ENCODE measurements at places on chromosomes 1 and 21.

DNA sequence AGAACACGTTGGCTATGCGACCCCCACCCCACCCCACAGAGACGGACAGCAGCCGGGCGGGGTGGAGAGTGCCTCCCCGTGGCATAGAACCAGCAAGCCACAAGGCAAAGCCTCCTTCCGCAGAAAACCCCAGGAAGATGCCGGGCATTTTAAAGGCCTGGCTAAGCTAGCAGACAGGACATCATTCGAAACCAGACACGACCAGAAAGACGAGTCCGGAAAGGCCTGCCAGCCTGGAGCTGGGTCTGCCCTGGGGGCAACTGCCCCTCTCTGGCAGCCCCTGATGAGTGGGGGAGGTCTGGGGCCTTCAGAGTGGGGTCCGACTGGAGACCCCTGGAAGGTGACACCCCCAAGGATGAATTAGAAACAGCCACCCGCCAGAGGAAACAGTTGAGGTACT lies 8.5 kb downstream of the FTCD start:
- DNase-seq = no peak

GRCh38 chr1:177413982-177414596 lies 243.3 kb downstream of the BRINP2 start:
- DNase-seq = no peak

GRCh38 chr1:179870870-179871269 lies 6.7 kb downstream of the TOR1AIP2 start:
- no peak for DNase-seq

DNA sequence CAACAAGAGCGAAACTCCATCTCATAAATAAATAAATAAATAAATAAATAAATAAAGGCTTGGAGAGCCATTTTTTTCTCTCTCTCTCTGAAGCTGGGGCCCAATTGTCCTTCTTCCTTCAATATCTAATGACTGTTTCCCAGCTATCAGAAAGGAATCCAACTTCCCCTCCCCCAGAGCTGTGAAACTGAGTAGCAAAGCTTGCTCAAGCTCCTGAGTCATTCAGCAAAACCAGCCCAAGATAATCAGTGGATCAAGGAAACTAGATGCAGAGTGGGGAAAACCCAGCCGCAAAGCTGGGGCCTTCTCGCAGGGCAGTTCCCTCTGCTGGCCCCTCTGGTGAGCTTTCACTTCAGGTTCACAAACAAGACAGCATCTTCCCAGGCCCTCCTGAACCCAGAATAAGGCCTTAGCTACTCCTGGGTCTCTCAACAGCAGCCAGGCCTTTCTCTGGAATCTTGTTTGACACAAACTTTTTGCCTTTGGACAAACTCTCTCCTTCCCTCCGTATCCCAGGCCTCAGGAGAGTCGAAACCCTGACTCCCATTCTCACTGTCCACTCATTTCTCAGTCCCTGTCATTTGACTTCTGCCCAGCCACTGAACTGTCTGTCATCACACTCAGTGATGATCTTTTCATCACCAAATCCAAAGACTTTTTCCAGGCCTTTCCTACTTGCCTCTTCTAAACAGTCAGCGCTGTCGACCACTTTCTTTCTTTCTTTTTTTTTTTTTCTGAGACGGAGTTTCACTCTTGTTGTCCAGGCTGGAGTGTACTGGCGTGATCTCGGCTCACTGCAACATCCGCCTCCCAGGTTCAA lies 18.0 kb upstream of the PTP4A2 start:
- DNase-seq = peak; percentile 96

DNA sequence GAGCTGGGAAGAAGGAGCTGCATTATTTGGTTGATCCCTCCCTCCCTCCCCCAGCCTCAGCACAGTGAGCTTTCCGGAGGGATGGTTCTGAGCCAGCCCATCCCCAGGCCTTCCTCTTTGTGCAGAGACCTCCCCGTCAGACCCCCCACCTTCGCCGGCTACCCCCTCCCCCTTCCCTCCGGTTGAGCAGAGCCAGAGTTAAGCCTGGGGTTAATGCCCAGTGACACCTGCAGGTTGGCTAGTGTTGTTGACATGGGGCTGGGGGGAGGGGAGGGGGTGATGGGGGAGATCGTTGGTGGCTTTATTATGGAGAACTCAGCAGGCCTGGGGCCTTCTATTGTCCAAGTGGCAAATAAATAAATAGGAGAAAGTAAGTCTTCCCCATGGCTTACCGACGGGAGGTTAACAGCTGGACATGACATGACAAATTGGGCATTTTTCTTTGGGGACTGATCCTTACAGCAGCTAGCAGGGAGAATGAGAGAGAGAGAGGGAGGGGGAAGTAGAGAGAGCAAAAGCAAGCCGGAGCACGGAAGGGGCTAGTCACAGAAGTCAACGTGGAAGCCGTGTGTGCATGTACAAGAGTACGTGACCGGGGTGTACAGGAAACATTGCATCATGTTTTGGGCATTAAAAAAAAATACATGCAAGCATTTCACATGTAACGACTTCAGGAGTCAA lies 131.1 kb downstream of the TMEM53 start:
- peak; percentile 56 for DNase-seq

GRCh38 chr1:187689129-187689528 lies 860.4 kb downstream of the PLA2G4A start:
- no peak for DNase-seq

DNA sequence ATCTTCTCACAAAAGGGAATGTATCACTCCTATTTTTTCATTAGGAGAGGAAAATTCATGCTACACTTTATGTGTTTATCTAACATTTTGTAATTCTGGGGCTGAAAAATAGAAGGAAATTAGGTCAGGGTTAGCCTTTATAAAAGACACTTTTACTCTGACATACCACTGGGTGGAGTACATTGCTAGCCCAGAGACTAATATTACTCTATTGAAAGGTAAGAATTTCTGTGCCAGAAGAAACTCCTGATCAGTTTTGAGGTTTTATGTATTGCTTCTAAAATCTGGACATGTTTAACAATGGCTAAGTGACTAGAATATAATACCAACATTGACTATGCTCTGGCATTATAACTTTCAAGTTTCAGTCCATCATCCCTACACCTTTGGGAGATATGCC lies 724.6 kb downstream of the USP25 start:
- DNase-seq = peak; percentile 8

DNA sequence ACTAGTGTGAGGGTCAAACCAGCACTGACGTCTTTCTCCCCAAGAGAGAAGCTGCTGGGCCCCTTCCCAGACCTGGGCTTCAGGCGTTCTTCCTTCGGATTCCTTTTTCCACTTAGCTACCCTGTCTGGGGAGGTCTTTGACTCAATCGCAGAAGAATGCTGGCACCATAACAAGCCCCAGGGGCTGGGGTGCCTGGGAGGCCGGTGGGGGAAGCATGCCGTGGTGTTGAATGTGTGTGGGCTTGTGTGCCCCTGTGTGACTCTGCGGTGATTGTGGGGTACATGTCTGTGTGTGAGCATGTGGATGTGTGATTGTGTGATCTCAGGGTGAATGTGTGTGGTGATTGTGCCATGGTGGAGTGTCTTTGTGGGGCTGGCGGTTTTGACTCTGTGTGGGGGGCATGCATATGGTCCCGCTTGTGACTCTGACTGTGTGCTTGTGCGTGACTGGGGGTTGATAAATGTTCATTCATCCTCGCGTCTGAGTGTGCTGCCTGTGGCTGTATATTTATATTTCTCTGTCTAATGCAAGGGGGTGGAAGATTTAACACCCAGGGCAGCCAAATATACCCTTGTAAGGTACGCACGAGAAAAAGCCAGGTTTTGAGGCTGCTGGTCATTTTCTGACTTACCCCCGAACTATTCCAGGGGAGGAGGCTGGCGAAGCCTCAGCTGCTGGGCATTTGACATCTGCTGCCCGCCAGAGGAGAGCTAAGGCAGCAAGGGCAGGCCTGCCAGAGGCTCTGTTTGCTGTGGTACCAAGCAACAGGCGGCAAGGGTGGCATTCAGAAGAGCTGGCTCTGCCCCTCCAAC lies 1.1 kb upstream of the SYNC start:
- DNase-seq = no peak

DNA sequence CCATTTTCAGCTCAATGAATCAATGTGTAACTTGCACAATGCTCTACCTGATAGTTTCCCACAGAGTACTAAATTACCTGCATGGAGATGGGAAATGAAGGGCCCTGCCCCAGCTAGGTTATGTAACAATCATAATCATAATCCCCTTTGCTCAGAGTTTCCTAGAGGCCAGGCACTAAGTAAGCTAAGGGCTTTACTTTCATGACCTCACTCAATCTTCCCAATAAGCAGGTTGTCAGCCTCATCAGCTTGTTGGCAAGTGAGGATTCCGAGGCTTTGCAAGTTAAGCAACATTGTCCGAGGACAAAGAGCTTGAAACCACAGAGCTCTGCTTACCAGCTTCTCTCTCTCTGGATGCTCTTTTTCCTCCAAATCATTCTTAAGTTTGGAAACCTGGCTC lies 64.1 kb upstream of the NTPCR start:
- DNase-seq = no peak

GRCh38 chr1:44677201-44677766 lies 2.8 kb downstream of the ARMH1 start:
- peak; percentile 78 for DNase-seq

DNA sequence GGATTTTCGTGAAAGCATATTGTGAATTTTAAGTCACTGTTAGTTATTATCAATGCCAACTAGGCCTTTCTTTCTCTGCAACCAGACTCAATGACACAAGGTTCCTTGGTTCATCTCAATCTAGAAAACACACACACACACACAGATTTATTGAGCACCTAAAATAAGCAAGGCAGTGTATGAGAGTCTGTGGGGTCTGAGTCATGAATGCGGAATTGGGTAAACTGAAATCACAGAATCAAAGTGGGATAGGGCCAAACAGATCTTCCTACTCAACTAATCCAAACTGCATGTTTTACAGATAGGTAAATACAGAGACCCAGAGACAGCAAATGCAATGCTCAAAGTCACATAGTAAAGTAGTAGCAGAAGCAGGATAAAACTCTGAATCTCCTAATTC lies 48.5 kb upstream of the NRDC start:
- no peak for DNase-seq

DNA sequence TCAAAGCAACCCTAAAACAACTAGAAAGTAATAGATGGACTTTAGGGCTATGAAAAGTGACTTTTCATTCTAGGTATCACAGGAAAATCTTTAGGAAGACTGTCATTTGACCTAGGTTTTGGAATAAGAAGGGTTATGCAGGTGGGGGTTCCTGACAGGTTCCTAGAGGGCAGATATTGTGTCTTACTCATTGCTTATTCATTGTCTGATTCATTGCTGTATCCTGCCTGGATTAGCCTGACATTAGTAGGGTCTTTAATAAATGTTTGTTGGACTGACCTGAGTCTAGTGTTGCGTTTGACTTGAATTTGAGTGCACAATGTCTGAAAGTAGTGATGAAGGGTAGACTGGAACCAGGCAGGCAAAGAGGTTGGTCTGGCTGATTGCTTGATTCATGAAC lies 6.0 kb downstream of the FNBP1L start:
- DNase-seq = no peak

DNA sequence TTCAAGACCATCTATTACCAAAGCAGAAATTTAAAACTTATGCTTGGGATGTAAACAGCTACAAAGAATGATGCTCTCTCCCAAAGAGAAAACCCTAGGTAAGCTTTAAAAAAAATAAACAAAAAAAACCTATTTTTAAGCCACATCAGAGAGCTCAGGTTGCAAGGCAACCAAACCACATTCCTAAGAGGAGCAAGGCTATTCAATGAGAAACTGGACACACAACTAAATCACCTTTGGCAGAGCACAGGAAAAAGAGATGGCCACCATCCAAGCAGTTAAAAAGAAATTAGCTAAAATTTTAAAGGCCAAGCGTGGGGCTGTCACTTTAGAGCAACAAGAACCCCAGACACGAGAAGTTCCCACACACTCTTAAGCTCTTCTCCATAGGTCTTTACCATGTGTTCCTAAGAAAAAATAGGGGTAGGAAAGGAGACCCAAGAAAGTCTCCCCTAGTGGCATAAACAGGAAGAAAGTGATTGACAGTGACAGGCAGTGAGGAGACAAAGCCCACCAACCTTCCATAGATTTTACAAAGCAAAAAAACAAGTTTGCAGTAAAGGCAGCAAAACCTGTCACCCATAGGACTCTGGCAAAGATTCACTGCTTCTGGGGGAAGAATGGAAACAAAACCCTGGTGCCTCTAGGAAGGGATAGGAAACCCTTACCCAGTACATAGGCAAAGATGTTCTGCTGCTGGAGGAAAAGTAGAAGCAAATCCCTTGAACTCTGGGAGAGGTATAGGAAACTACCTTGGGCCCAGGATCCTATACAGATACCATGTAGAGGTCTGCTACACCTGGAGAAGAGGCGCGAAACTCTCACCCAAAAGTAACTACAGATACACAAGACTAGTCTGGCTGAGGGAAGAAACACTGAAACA lies 68.5 kb downstream of the FOXJ3 start:
- DNase-seq = no peak

DNA sequence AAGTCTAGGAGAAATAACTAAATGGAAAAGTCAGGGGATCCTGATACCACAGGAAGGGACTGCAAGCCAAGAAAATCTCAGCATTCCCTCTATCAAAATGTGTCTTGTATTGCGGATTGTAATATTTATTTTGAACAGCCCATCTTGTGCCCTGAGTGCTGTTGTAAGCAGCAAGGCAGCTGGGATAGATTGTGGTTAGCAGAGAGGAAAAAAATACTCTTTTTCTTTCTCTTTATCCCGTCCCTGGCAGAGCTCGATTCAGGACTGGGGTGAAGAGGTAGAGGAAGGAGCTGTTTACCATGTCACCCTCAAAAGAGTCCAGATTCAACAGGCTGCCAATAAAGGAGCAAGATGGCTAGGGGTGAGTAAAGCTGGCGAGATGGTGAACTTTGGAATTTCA lies 1.2 kb downstream of the RGL1 start:
- DNase-seq = no peak

- DNase-seq = peak; percentile 49
These were observed 351 bp downstream of the MIXL1 start for GRCh38 chr1:226223786-226224244.

GRCh38 chr1:242623119-242623518 lies 98.6 kb upstream of the PLD5 start:
- DNase-seq = no peak

GRCh38 chr21:36733857-36734256 lies 34.9 kb downstream of the SIM2 start:
- DNase-seq = no peak

GRCh38 chr1:81366173-81366572 lies 434.6 kb upstream of the ADGRL2 start:
- DNase-seq = no peak

- DNase-seq = peak; percentile 87
These were observed 28.6 kb downstream of the AKNAD1 start for GRCh38 chr1:108828074-108828961.

DNA sequence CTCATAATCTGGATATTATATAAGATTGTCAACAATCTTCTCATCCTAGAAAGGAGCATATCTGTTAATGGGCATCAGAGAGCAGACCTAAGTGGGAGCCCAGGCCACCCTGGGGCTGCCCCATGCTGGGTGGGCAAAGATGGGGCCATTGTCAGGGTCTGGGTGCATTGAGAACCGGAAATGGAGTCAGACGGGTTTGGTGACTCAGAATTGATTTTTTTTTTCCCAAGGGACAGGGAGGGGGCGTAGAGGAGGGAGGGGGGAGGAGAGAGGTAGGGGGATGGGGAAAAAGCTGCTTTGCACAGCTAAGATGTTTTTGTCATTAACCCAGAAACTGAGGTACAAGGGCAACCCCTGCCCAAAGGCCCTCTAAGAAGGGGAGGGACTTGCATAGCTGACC lies 1.3 kb downstream of the ATXN7L2 start:
- DNase-seq = no peak

GRCh38 chr1:245183429-245183828 lies 28.6 kb downstream of the KIF26B start:
- no peak for DNase-seq

GRCh38 chr1:86701731-86702130 lies 2.6 kb upstream of the SH3GLB1 start:
- no peak for DNase-seq

All from hematopoietic multipotent progenitor cell treated with erythropoietin and hydrocortisone succinate and interleukin-3 and kit ligand, for 6 days (in vitro differentiated cells).